ENCODE measurements at places on chromosomes 7 and 10.

DNA sequence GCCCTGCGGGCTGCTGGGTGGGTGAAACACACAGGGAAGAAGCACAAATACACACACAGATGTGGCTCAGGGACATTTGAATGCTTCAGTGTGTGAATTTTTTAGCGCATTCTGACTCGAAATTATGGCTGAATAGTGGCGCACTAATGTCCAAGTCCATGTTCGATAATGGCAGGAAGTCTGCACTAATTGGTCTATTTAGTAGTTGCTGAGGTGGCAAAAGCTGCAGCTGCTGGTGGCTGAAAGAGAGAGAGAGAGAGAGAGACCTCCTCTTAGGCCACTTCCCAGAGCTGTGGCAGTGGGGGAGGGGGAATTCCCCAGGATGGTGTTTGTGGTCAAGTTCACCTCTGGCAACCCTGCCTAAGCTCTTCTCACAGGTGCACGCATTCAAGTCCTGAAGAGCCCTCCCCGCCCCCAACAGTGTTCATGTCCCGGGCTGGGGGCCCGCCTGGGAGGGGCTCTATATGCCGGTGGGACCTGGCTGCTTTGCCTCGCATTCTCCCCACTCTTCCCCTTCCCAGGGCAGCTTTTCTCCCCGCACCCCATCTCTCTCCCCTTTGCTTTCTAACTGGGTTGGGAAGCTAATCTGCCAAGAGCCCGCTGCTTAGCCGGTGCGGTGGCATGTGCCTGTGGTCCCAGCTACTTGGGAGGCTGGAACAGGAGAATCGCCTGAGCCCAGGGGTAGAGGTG, 6.0 kb upstream of the MNX1 start:
- no peak for DNase-seq

GRCh38 chr10:129415215-129416140, 51.6 kb upstream of the MGMT start:
- DNase-seq: no peak

- no peak for DNase-seq
Observed at GRCh38 chr7:28597284-28597683, 185.0 kb downstream of the CREB5 start.

GRCh38 chr7:22586786-22587140, 86.8 kb upstream of the STEAP1B start:
- no peak for DNase-seq

GRCh38 chr10:95260909-95261552, 29.8 kb downstream of the PDLIM1 start:
- DNase-seq: no peak

Measured in SHP77 (cell line).